ENCODE measurements at places on chromosomes 1 and 21.

DNA sequence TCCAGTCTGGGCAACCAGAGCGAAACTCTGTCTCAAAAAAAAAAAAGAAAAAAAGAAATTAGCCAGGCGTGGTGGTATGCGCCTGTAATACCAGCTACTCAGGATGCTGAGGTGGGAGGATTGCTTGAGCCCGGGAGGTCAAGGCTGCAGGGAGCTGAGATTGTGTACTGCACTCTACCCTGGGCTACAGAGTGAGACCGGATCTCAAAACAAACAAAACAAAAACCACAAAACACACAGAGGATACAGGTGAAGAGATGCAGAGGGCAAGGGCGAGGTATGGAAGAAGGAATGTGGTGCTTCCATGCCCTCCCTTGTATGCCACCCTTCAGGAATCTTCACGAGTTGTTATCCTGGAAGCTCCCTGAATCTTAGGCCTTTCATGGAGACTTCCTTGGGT is 68.5 kb downstream of the NDUFS5 start:
- no peak for DNase-seq

DNA sequence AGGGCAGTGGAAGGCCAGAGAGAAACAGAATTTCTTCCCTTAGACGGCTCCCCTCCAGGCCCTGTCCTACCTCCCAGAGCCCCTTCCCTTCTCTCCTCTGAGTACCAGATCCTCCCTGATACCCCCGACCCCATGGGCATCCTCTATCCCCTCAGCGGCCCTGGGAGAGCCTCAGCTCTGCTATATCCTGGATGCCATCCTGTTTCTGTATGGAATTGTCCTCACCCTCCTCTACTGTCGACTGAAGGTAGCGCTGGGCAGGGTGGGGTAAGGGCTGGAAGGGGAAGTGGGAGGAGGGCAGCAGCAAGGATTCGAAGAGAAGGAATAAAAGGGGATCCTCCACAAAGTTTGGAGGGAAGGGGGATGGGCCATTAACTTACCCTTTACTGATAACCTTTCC is 2.7 kb downstream of the FCER1G start:
- DNase-seq: no peak

DNA sequence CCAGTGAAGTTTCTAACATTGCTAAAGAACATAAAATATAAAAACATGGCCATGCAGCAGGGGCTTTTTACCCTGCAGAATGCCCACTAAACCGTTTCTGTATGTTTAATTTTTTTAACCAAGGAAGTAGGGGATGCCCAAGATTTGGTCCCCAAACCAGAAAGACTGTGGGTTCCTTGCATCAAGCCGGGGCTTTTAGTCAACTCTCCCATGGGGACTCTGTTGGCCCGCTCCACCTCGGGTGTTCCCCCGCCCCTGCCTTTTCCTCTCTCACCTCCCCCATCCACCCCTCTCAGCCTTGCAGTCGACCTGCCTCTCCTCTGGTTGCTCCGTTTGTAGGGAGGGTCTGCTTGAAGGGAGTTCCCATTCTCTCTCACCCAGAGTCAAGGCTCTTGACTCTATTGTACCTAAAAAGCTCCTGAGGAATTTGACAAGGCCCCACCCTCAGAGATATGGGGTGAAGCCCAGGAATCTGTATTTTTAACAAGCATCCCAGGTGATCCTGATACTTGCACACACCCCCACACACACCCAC is 117.5 kb downstream of the TOMM20 start:
- DNase-seq: no peak

- no peak for DNase-seq
Measured at GRCh38 chr1:245310571-245311531, 156.1 kb downstream of the KIF26B start.

DNA sequence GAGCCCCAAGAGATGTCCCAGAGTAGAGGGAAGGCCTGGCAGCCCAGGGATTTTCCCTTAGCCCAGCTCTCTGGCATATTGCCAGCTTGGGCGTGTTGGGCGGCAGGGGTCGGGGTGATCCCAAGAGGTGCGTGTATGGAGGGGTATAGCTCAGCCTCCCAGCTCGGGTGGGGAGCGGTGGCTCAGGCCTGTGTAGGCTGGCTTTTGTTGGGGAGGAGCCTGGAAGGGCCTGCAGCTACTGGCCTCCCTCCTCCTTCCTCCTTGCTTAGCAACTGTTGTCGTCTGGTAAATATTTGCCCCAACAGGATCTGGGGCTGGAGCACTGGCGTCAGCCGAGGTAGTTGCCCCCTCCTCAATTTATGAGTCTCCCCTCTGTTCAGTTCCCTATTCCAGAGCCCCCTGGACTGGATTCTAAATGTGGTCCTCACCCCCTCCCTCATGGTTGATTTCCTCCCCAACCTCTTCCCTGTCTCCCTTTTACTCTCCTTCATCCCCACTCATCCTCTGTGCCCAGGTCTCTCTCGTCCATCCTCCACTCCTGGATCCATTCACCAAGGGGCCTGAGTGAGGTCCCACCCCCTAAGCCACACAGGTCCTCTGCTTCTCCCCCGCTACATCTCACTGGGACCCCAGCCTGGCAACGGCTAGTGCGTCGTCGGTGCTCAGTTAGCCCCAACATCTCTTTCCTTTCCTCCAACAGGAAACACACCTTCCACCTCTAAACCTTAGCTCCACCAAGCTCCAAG is 10.3 kb upstream of the LMNA start:
- peak; percentile 87 for DNase-seq
